ENCODE measurements at places on chromosomes 16 and 17.

GRCh38 chr17:36808180-36808661 is 129.1 kb upstream of the LHX1 start:
- DNase-seq = no peak

DNA sequence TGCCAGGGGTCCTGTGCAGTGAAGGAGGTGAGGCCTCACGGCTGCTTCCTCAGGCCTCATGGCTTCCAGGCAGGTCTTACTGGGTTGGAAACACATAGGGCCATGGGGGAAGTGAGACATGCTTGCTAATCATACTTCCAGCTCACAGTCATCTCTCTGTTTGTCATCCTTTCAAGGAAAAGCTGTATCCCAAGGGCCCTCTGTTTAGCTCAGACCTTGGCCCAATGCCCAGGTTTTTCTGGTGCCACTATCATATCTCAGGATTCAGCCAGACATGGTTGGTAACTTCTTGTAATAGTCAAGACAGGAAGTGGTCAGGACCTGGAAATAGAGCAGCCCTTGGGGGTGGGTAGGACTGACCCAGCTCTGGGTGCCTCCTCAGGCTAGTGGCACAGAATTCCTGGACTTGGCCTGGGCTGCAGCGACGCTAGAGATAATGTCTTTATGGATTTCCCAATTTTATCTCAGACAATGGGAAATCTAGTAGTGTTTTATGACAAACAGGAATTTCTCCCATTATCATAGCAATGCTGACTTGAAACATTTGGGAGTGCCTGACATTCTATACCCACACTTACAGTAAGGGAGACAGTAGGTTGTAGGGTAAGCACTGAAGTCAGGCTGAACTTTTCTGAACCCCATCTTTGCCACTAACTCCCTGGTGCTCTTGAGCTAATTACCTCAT is 13.5 kb upstream of the ITGB3 start:
- DNase-seq = peak; percentile 96

GRCh38 chr17:14304222-14304772 is 3.4 kb downstream of the HS3ST3B1 start:
- no peak for DNase-seq

GRCh38 chr16:55359946-55360345 is 35.9 kb downstream of the IRX6 start:
- no peak for DNase-seq

- no peak for DNase-seq
Observed at GRCh38 chr17:47705536-47706530, 11.9 kb downstream of the TBKBP1 start.

GRCh38 chr16:46970089-46970488 is 3.4 kb downstream of the DNAJA2 start:
- DNase-seq = no peak

- no peak for DNase-seq
Observed at GRCh38 chr16:58019866-58020538, 5.6 kb upstream of the MMP15 start.

- no peak for DNase-seq
Observed at GRCh38 chr17:6686026-6686425, 27.1 kb downstream of the SLC13A5 start.

GRCh38 chr16:79587897-79588296 is 12.6 kb downstream of the MAF start:
- DNase-seq = no peak

GRCh38 chr16:66549284-66550131 is at the start of gene TK2:
TSS of gene TK2 (minus strand) at chr16:66550122. CDS start at chr16:66550061, 61 bp downstream.
- DNase-seq = peak; percentile 73

- no peak for DNase-seq
Observed at GRCh38 chr16:17775061-17775460, 304.3 kb upstream of the XYLT1 start.

GRCh38 chr17:27552276-27552732 is 78.7 kb upstream of the LGALS9 start:
- DNase-seq = no peak

GRCh38 chr17:11836508-11836907 is 160.8 kb downstream of the ZNF18 start:
- DNase-seq = no peak

DNA sequence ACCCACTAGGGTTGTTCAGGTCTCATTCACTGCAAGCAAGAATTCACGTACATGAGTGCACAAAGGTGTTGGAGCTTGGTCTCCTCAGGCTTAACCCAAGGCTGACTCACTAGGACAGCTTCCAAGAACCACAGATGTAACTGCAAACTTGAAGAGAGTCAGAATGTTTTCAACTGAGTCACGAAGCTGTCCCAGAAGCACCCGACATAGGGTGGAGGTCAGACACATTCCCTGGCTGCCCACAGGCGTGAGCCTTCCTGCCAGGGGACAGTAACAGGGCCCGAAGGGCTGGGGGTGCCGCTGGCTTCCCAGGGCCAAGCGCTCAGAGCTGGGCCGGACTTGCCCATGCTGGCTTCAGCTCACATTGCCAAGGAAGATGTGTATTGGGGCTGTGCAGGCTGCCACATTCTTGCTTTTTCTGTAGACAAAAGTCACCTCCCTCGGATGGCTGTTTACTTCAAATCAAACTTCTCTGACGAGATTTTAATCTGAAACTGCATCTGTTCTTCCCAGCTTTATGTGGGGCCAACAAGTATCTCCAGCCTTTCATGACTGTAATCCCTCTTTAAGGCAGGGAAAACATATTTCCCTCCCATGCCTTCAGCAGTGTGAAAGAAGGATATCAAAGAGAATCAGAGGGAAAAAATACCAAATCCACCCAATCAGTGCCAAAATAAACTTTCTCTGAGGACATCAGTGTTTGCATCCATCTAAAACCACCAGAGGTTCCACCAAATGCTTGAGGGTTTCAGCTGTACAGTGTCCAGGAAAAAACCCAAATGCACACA is 14.3 kb downstream of the CMTM3 start:
- no peak for DNase-seq

GRCh38 chr17:65529040-65529633 is 32.3 kb downstream of the AXIN2 start:
- DNase-seq = no peak

DNA sequence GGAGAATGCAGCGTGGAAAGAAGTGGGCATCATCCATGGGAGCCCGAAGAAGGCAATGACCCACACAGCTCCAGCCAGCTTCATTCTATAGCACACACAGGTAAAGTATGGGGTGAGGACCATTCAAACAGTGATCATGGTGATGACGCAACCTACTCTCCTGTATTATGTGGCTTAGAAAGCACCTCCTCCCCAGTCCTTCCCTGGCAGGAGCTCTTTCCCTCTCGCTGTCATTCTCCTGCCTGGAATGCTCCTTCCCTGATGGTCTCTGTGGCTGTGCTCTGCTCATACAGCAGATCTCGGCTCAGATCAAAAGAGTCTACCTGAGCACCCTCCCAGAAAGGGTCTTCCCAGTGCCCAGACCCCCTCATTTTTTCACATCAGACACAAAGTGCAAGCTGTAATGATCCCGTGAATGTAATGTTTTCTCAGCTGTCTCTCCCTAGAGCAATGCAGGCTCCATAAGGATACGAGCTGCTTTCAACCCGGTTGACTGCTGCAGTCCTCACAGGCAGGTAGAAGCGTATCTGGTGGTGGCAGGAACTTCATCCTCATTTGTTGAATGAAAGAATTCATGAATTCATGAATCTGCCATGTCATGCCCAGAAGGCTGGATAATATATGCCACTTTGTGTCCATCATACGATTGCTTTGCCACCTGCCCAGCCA is 248.8 kb downstream of the HS3ST3A1 start:
- DNase-seq = no peak

DNA sequence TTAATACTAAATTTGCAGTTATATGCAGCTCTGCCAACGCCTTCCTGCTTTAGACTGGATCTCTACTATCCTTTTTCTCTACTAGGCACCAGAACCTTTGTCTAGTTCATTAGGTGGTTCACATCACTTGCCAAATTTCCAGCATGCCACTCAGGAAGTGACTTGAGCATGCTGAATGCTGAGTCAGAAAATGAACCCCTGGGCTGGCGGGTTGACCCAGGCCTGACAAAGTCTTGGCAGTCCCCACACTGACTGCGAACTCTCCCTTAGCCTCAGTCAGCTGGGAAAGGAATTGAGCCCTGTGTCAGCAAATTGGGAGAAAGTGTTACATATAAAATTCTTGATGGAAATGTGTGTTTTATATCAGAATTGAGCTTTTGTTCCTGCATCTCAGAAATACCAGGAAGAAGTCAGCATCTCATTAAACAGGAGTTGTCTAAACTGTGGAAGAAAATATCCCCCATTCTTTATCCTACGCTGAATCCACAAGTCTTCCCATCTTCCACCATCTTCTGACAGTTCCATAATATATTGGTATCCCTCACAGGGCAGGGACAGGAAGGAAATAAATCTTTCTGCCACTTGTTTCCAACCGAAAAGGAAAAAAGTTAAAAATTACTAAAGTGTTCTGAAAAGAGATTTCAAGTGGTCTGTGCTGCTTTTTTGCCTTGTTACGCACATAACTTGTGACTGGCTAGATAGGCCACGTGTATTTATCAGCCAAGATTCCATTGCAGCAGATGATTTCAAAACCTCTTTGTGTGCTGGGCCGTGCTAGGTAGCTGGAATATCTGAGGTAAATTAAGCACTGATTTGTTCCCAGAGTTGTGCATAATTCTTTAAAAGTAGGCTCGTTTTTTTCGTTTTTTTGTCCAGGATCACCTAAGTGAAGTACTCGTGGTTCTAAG is 16.7 kb upstream of the SLC12A3 start:
- DNase-seq = peak; percentile 29
